ENCODE measurements at places on chromosomes 12 and 14.

DNA sequence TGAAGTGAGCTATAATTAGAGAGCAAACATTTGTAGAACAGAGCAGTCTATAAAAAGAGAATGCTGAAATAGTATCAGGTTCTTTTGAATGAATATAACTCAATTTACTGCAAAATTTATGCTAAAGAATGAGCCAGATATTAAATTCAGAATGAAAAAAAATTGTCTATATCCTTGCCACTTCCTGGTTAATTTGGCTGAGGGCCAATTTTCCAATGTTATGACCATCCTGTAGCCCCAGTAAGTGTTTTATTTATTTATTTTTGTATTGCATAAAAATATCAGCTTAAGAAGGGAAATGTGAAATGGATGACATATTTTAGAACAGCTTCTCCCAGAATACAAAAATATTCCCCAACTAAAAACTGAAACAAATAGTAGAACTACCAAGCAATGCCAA is 263.4 kb downstream of the SOX5 start:
- DNase-seq: no peak

DNA sequence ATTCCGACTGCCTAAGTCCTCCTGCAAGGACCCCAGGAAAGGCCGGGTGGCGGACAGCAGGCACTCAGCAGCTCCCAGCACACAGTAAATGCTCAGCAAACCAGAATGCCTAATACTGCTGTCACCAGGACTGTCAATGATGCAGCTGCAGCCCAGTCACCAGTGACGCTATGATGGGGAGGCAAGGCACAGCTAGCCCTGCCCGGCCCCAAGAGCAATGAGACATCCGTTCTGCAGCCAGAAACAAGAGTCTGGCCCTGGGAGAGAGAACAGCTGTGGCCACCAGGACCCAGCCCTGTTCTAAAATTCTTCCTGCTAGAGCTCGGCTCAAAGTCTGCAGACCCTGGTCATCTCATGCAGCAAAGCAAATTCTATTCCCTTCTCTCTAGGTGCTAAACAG is 69.8 kb downstream of the NCOR2 start:
- DNase-seq: no peak

GRCh38 chr14:53793790-53794505 is 162.7 kb downstream of the BMP4 start:
- DNase-seq: no peak

DNA sequence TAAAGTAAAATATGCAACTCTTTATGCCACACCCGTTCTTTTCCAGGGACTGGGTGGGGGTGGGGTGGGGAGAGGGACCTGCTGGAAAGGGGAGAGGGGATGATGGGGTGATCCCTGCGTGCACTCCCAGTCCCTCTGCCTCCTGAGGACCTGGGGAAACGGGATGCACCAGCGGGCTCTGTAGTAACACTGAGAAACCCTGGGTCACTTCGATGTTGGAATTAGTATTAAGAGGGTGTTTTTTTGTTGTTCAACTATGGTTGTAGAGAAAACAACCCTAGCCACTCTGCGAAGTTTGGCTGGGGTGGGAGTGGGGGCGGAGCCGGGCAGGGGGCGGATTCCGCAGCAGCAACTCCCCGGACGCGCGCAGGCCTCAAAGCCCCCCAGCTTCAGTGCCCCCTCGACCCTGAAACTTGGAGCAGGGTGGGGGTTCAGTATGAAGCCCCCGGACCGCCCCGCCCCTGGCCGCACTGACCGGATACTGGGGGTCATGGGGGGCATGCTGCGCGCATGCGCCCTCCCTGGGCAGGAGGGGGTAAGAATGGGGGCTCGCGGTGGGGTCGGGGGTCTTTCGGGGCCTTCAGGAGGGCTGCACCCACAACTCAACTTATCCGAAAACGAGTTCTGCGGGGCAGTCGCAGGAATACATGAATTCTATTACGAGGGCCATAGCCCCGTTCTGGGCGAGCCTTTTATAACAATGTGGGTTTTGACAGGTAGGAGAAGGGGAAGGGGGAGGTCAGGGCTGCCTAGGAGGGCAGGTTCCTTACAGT is 1.3 kb upstream of the ARHGEF25 start:
- no peak for DNase-seq

DNA sequence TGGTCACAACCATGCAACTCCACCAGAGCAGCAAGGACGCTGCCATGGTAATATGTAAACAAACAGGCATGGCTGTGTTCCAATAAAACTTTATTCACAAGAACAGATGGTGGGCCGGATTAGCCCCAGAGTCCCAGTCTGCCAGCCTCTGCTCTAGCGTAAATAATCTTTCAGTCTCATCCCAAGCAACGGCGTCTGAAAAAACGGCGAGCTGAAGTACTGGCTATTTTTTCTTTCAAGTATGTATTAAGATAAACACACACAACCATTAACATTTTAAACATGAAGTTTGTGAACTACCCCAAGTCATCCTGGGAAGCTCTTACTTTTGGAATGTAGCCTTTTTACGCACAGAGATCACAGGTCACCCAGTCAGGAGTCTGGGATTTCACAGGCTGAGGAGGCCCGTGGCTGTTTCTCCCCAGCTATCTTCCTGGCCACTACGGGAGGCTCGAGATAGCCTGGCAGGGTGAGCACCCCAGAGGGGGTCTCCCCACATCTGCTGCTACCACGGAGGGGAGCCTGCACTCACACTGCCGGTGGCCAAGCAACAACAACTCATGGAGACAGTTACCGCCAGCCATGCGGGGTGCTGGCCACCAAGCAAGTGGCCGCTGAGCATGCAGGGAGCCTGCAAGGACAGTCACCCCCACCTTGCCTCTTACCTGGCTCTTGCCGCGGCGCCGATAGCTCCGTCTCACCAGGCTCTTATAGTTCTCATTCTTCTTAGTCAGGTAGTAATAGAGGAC is 124.6 kb downstream of the RFLNA start:
- DNase-seq: no peak

DNA sequence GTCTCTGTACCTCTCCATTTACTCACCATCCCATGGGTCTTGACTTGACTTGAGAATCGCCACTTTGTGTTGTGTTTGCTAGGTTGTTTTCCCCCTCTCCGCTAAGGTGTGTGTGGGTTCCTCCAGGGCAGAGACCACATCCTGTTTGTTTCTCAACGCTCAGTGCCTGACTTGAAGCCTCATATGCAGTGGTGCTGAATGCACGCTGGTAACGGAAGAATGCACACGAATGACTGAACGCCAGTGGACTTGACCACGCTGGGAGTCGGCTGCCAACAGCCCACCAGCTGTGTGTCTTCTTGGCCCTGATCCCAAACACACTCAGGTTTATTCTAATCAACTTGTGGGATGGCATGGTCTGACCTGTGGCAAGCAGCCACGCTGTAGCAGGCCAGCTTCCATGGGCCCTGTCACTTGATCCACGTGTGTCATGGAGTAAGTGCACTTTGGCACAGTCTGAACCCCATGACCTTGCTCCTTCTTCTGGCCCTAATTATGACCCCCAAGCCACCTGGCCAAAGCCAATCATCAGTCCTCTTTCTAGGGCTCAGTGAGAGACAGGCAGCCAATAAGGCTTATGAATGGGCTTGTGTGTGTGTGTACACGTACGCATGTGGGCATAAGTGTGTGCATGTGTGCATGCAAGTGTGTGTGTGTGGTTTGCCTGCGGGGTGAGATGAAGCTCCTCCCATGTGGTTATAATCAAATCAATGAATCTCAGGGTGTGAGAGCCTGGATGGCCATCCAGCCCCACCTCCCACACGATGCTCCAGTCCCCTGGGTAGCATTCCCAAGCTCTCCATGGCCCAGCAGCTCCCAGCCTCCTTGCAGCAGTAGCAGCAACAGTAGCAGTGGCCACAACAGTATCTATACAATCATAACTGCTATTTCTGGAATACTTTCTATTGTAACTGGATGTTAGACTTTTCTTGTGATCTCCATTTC is 6.4 kb upstream of the TC2N start:
- no peak for DNase-seq

GRCh38 chr12:108768591-108769500 is 37.5 kb upstream of the CORO1C start:
- no peak for DNase-seq

- no peak for DNase-seq
Observed at GRCh38 chr12:9351136-9351535, 142.9 kb upstream of the PZP start.

GRCh38 chr12:121111684-121112083 is 21.0 kb upstream of the P2RX7 start:
- DNase-seq: no peak

GRCh38 chr14:44352201-44352600 is 154.9 kb downstream of the FSCB start:
- DNase-seq: no peak

GRCh38 chr12:100497105-100497795 is 23.6 kb downstream of the NR1H4 start:
- DNase-seq: no peak

DNA sequence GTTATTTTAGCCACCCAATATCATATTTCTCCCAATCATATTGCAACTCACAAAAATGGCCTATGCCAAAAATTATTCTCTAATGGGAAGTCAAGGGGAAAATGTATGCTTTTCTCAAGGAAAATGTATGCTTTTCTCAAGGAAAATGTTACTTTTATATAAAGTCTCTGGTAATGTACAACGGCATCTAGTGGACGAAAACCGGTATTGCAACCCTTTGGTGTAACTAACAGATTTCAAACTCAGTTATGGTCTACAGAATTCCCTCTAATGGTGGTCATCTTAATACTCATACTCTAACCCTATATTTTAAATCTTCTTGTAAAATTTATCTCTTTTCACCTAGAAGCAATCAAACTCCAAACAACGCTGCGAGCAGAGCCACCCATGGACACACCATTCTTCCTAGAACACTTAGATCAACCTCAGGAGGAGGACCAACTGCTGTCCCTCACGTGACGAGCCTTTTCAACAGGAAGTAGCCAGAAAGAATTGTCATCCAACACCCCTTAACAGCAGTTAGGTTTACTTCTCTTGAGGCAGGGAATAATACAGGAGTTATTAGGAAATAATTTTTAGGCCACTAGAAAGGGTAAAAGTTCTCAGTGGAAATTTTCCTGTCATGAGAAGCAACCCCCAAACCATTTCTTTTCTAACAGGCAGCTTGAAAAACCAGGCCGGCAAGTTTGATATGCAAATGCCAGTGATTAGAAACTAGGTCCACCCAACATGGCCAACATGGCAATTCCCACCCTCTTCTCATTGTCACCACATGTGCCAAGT is 20.1 kb downstream of the APOBEC1 start:
- DNase-seq: no peak

DNA sequence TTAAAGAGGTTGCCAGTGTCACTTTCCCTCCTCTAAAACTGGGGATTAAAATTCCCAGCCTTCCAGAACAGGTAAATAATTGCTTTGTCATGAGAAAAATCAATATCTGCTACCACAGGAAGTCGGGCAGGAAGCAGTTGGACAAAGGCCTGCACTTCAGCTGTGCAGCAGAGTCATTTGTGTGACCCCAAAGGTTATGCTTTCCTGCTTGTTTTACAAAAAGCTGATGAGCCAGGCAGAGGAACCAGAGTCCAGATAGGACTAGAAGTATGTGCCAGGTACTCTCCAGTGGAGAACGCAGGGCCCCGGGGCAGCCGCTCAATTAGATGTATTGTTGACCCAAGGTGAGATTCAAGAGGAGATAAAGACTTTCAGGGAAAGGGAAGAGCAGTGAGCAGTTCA is 117.1 kb upstream of the FRMD6 start:
- no peak for DNase-seq

DNA sequence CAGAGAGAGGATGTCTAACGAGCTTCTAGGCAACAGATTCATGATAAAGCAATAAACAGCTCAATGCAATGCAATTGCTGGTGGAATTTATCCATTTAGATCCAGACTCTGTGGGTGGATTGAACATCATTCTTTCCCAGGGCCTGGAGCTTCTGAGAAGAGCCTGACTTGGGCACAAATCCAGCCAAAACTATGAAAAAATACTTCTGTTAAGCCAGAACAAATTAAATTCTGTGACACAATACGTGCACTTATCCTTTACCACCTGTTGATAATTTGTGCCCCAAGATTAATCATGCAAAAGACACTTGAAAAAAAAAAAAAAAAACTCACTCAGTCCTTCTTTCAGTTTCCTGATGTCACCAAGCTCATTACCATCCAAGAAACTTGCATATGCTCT is 446.0 kb upstream of the DCN start:
- DNase-seq: no peak

DNA sequence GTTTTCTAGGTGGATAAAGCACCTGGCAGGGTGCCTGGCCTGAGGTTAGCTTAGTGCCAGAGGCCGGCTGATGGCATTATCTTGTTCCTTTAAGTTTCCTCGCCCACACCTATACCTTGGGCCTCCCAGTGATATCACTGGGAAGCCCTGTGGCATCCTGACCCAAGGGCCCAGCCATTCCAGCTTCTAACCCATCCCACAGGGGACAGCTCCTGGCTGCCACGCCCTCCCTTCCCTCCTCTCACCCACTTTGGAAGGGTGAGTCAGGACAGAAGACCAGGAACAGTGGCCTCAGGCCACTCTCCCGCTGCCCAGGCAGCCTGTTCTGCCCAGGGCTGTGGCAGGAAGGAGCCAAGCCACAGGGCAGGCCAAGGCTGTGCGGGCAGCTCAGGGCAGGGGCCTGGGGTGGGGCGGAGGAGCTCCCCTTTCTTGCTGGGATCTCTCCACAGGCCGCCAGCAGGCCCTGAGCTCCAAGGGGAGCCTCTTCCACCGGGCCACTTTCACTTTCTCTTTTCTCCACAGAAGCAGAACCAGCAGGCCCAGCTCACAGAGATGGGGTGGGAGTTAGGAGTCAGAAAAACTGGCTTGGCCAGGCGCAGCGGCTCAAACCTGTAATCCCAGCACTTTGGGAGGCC is 75.1 kb downstream of the IRF2BPL start:
- DNase-seq: no peak

DNA sequence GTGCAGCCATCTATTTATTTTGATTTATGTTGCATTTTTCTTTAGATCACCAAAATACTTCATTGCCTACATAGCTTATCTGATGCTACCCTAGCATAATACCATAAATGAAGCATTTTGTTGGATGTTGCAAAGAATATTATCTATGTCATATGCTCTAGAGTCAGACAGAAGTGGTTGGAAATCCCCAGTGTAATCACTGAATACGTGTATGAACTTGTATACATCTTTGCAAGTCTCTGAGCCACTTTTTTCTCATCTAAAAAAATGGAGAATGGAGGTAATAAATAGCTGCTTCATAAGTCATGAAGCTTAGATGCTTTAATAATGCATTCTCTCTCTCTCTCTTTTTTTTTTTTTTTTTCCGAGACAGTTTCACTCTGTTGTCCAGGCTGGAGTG is 18.5 kb downstream of the EVL start:
- no peak for DNase-seq

- DNase-seq: no peak
Observed at GRCh38 chr12:108821407-108822397, 35.7 kb downstream of the SSH1 start.

GRCh38 chr14:99351166-99352007 is 79.4 kb upstream of the BCL11B start:
- DNase-seq: no peak

- no peak for DNase-seq
Observed at GRCh38 chr12:28937196-28937595, 211.9 kb upstream of the FAR2 start.

- DNase-seq: no peak
Observed at GRCh38 chr12:6462234-6462995, 8.1 kb downstream of the VAMP1 start.

DNA sequence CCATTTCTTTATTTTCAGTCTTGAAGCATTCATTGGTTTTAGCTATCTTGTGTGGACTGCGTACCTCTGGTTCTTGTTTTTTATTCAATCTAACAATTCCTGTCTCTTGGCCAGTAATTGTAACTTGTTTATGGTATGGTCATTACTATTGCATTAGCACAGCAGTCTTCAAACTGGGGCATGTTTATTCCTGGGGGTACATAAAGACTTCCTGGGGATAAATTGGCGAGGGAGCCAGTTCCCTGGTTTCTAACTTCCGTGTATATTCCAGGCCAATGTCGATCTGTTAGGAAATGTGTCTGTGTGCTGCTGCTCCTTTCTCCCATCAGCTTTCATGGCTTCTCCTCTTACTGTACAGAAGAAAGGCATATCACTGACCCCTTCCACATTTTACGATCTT is 13.7 kb upstream of the EVL start:
- DNase-seq: no peak

Data from NCI-H1436 treated with DMSO at 0.1 percent for 48 hours (cell line).